Stimulated activated CD4-positive, alpha-beta T cell treated with anti-CD3 and anti-CD28 coated beads, Interleukin-15, amount 100 ng/mL, for 1 hour (primary cell): ENCODE measurements at places on chromosomes 7 and 10.

DNA sequence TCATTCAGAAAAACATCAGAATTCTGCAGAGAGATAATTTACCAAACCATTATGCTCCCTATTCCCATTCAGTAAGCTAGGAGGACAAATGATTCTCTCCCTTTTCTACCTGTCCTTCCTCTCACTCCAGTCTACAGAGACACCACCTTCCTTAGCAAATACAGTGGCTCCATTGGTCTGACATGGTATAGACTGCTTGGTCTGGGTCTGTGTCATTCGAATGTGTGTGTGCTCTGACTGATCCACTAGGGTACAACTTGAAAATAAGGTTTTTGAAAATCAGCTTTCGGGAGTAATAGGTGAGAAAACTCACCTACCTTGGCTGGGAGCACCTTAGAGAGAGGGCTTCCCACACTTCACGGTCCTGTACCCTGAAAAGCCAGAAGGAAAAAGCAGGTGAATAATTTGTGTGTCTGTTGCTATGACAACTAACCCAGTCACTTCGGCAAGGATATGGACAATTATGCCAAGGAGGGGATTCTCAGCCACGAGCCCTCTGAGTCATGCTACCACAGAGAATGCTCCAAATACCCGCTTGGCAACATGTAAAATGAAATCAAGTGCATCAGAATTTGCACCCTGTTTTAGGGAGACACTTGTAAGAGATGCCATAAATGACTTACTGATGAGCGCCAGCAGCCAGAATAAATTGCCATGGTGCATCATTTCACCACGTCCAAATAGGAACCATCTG is 114.5 kb upstream of the PRKCQ start:
- DNase-seq, result no peak

DNA sequence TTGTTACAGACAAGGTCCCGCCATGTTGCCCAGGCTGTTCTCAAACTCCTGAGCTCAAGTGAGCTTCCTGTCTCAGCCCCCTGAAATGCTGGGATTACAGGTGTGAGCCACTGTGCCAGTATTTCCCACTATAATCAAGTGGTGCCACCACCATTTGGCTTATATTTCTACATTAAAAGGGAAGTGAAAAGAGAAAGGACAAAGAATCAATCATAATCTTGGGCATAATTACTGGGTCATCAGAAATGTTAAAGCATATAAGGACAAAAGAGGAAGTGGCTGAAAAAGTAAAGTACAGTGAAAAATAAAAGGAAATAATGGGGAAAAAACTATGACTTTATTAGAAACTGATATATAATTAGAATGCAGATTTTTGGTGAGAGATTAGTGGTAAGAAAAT is 25.7 kb upstream of the ENTPD1 start:
- no peak for DNase-seq

DNA sequence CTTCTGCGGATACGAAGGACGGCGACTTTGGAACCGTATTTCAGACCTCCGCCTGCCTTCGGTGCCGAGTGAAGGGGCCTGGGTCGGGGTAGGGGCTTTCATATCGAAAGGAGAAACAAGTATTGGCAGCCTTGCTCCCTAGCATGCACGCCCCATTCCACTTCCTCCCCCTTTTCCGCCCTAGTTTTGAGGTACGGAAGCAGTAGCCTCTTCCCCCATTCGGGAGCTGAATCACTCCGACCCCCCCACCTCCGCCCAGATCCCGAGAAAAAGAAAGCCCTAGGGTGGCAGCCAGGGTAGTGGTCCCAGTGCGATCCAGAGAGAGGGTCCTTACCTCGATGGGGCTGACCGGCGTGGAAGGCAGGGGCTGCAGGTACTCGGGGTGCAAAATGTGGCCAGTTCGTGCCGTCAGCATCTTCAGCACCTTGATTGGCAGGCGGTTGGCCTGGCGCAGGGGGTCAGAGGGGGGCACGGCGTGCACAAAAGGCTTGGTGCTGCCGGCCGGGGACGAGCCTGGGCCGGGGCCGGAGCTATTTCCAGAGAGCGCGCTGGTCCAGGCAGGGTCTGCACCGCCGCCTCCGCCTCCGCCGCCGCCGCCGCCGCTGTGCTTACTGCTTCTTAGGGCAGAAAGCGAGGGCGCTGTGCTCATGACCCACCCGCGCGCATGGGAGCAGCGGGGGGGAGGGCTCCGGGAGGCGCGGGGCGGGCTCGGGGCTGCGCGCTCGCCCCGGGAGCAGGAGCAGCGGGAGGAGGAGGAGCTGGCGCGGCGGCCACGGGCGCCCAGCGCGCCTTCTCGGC is 594 bp downstream of the ZNF503 start:
- DNase-seq, result no peak

GRCh38 chr10:75883081-75884072 is 452.0 kb downstream of the LRMDA start:
- no peak for DNase-seq

- no peak for DNase-seq
Measured at GRCh38 chr7:84982199-84982598, 204.7 kb downstream of the SEMA3D start.

DNA sequence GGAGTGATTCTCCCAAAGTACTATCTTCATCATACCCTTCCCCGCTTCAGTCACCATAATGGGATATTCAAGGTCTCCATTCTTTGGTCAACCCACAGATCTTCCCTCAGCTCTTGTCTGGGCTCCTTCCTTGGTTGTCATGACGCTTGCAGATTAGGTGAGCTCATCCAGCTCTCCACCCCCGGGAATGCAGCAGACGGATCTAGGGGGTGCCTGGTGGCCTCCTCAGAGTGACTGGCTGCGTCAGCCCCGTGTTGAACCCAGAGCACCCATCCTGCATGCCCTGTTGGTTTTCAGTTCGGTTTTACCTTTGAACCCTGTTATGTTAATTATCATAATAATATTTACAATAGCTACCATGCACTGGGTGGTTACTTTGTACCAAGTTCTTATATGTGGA is 6.4 kb downstream of the NEURL1 start:
- DNase-seq, result no peak

DNA sequence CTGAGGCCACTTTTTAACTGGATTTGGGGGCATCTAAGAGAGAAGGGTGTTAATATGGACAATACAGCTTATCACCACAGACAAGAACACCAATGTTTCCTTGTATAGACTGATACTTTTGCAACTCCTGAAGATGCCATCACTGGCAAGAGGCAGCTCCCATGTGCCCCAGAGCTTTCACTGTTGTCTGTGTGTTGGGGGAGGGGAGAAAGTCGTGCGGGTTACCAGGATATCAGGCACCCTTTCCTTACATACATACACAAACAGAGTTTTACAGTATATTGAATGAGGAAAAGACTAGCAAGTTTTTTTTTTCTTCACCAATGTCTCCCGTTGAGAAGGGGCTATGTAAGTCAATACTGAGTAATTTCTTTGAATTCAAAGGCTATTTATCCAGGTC is 4.1 kb upstream of the DLX6 start:
- DNase-seq, result no peak
